ENCODE measurements at places on chromosomes 3 and 15.

DNA sequence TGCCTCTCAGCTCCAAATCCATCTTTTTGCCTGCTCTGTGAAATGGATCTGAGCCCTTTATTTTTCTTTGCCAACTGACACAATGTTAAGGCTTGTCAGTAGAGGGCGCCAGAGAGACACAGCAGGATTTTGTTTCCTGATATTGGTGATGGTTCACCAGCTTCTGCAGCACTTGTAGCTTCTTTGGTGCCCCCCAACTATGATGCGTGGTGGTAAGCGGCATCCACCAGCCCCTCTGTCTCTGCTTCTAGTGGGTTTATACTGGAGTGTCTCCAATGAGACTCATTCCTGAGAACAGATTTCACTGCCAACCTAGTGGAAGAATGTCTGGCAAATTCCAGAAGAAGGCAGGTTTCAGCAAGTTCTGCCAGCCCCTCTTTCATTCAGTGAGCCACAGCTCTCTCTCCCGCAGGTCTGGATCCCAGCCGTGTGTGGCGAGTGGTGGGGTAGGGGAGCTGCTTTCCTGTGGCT lies 471.9 kb upstream of the FRG2C start:
- DNase-seq = peak; percentile 59

DNA sequence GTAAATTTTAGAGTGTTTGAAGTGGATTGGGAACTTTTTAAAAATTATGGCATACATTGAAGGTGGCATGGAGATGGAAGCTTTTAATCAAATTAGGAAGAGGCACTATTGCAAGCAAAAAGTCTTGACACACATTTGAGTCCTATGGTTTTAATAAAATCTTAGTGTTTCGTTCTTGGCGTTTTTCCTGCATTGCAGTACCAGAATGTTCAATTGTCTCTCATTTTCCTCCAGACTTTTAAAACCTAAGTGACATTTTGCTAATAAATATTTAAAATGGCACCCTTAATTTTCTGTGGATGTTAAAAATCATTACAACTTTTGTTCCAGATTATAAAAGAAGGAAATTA lies 2.2 kb downstream of the TGFBR2 start:
- no peak for DNase-seq

DNA sequence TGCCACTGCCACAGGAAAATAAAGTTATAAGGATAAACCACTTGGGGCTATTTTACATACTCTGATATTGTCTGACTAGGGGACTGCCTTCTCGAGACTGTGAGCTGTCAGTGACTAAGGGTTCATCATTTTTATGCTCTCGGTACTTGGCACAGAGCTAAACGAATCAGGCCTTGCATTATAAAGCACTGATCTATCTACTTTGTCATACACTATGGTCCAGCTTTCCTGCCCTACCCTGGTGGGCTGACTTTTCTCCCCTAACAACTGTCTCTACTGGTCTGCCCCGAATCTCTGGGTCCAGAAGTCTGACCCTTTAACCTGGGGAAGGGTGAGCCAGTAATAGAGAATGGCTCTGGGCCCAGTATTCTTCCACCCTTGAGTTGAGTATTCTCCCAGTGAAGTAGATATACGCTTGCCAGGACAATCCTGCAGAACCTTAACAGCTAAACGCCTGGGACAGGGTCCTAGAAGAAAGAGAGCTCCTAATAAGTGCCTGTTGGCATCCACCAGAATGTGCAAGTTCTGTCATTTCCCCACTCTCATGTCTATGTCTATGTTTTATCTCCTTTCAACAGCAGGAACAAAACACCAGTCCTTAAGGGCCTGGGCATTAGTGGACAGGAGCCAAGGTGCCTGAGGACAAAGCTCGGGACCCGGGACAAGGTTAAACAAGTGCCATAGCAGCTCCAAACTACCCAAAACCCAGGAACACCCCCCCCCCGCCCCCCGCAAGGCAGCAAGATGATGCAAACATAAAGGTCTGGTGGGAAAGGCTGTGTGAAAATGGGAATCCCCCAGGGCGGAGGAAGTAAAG lies 1.2 kb downstream of the LARP6 start:
- no peak for DNase-seq

DNA sequence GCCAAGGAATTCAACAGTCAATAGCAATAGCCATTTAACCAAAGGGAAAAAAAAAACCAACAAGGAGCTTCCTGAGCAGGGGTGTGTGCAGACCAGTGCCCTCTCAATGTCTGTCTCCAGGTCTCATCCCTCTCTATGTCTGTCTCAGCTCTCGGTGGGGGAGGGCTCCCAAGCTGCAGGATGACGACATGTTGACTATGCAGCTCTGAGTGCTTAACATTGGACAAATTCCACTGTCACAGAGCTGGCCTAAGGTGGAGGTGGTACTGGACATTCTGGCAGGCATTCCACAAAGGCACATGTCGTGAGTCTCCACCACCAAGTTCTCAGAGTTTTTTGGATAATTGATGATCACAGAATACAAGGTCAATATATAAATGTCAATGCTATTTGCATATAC lies 2.0 kb upstream of the CAPN7 start:
- peak; percentile 10 for DNase-seq

GRCh38 chr3:62727536-62727935 lies 147.7 kb downstream of the CADPS start:
- no peak for DNase-seq

GRCh38 chr15:49832511-49832910 lies 211.7 kb downstream of the DTWD1 start:
- DNase-seq = no peak

- no peak for DNase-seq
These were observed 319.9 kb upstream of the GRM7 start for GRCh38 chr3:6540981-6541380.

DNA sequence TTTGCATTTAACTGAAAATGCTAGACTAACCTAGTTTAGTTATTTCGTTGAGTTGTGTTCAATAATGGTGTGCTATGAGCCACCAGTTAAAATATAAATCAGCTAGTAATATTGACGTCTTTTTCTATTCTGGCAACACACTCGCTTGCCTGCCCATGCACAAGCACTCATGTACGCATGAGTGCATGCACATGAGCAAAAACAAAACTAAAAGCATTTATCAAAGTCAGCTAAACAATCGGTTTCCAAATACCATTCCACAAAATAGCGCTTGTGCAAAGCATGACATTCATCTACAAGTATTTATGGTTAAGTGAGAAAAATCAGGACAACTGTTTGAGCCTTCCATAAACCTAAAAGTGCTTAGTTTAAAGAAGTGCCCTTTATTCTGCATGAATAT lies 13.1 kb upstream of the SAMMSON start:
- DNase-seq = no peak

GRCh38 chr3:157920822-157921700 lies 185.2 kb downstream of the SHOX2 start:
- DNase-seq = no peak

GRCh38 chr15:81336568-81336967 lies 12.6 kb upstream of the STARD5 start:
- DNase-seq = peak; percentile 31

GRCh38 chr15:39403640-39404117 lies 177.2 kb upstream of the THBS1 start:
- no peak for DNase-seq

- DNase-seq = no peak
These were observed 25.0 kb upstream of the KLF13 start for GRCh38 chr15:31301673-31301990.

GRCh38 chr15:100784493-100785180 lies 95.0 kb upstream of the ALDH1A3 start:
- no peak for DNase-seq
